Fibroblast of the aortic adventitia (primary cell): ENCODE measurements at places on chromosomes 13 and 19.

DNA sequence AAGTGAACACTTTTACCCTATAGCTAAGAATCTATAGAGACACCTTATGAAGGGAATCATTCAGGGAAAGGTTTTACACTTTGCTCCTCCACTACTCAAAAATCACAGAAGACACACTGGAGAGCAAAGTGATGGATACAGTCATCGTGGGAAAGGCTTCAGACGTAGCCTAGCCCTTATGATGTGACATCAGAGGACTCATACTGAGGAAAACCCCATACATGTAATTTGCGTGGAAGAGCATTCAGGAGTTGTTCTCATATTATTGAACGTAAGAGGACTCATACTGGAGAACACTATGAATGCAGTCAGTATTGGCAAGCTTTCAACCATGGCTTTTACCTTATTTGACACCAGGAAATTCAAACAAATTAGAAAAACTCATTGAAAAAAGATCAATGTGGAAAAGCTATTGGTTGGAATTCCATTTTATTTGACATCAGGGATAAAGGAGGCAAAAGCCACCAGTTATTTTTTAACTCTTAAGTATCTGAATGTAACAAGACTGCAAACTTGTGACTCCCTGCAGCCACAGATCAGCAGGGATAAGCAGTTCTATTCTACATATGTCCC lies 16.1 kb upstream of the ZNF274 start:
- no peak for DNase-seq

GRCh38 chr13:43411211-43411610 lies 375.6 kb downstream of the ENOX1 start:
- no peak for DNase-seq

- DNase-seq, result no peak
Observed at GRCh38 chr19:18745931-18746330, 45.2 kb downstream of the COMP start.

DNA sequence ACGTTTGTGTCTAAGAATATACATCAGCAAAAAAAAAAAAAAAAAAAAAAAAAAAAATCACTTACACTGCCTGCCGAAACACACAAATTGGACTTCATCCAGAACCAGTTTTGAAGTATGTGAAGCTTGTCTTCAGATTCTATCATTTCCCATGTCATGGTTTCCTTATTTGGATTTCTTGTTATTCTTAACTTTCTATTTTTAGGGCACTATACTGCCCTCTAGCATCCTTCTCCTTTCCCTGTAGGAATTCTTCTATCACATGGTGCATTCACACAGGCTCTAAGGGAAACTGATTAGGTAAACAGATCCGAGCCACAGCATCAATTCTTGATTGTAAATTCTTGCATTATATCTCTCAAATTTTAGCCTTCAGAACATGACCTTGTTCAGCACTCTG lies 1507.5 kb downstream of the OLFM4 start:
- no peak for DNase-seq

- no peak for DNase-seq
Observed at GRCh38 chr19:46946611-46947238, 72.9 kb upstream of the NPAS1 start.

- DNase-seq, result no peak
Observed at GRCh38 chr19:11404588-11405222, 14.4 kb downstream of the RGL3 start.

DNA sequence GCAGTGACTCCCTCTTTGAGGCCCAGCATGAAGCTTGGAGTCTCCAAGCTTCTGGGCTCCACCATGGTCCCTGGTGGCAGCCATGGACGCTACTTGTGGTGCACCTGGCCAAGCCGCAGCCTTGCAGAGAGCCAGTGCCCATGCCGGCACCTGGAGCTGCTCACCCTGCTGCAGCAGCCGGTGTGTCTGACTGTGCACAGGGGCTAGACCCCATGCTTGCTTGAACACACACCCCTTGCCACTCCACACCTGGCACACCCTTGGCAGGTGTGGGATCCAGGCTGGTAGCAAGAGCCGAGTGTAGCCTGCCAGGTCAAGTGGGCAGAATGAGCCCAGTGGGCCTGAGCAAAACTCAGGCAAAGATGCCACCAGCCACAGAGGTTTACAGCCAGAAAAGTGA lies 18.6 kb upstream of the MLLT1 start:
- DNase-seq, result no peak

DNA sequence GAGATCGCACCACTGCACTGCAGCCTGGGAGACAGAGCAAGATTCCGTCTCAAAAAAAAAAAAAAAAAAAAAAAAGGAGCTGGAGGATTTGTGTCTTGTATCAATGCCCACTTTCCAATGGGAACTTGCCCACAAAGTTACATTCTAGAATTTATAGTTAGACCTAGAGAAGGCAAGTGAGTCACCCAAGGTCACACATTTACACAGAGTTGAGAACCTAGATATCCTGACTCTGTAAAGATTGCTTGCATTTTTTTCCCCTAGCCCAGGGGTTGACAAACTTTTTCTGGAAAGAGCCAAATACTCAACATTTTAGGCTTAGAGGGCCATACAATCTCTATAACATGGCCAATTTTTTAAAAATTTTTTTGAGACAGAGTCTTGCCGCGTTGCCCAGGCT lies 7.7 kb upstream of the BRD4 start:
- DNase-seq, result no peak

DNA sequence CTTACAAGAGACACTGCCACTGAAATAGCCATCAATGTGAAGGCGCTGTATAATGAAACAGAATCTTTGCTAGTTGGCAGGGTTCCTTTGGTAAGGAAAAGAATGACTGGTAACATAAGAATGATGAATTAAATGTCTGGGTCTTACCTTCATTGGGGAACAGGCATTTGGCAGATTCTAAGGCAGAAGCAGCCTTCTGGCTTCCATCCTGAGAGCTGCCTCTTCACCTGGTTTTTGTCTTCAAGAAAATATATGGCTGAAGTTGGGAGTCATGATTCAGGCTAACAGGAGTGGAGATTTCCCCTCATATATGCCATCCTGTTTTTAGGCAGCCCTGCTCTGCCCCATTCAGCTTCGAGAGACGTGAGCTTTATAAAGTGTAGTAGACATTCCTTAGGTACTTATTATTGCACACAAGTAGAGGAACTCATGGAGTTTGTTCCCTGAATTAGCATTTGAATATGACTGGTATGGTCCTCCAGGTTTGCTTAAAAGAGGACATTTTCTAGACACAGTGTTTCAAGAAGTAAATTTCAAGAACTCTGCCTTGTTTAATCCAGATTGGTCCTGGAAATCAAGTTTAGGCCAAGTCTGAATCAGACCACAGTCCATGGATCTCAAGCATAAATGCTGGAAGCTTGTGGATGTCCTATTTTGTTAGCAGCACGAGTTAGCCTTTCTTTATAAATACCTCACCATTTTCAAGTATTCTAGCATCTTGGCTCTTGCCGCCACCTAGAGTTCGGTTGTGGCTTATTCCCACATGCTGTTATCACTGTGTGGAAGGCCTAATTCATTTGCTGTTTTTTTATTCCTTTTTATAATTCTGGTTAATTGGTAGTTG lies 56.2 kb upstream of the AKAP11 start:
- peak; percentile 52 for DNase-seq

DNA sequence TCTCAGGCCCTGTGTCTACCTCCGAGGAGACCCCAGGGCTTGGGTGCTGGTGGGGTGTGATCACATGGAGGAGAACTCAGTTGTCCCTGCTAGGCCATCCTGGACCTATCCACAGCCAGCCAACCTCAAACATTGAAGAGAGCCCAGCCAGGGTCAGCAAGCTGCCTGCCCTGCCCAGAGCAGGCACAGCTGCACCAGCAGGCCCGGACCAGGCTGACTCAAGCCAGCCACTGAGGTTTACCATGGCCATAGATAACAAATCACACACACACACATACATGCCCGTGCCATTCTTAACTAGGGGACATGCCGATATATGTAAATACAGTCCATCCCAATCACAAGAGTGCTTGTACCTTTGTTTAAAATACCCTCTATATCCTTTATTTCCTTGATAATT lies 8.1 kb downstream of the ARHGEF7 start:
- no peak for DNase-seq

GRCh38 chr13:27634231-27634630 lies 12.5 kb downstream of the POLR1D start:
- no peak for DNase-seq

GRCh38 chr13:28248080-28248479 lies 109.7 kb downstream of the PAN3 start:
- no peak for DNase-seq

- DNase-seq, result no peak
Observed at GRCh38 chr13:102771298-102772041, 2.1 kb downstream of the TEX30 start.

DNA sequence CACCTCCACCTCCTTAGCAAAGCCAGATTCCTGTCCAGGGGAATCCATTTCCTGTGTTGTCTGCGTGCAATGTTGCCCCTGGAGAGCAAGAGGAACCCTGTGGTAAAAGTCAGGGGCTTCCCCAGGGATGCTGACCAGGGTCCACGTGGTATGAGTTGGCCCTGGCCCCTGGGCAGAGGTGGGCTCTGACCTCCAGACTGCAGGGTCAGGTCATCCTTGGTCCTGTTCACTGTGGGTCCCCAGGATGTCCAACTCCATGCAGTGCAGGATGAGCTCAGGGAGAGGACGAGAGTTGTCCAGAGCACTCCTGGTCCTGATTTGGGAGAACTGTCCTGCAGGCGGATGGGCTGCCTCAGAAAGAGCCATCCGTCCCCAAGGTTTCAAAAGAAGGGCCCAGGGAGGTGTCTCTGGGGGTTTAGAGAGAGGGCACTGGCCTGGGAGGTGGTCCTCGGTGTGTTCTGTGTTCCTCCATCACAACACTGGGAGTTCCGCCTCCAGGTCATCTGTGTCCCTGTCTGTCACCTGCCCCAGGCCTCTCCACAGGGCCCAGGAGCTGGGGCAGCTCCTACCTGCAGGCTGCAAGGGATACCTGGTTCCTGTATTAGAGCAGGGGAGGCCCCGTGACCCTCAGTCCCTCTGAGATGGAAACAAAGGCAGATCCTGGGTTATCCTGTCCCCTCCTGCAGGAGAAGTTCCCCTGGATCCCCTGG lies 1.2 kb upstream of the CEACAM4 start:
- DNase-seq, result no peak

GRCh38 chr19:10338940-10339339 lies 484 bp downstream of the ICAM3 start:
- no peak for DNase-seq

- DNase-seq, result no peak
Observed at GRCh38 chr13:87925006-87925405, 253.8 kb downstream of the SLITRK5 start.

DNA sequence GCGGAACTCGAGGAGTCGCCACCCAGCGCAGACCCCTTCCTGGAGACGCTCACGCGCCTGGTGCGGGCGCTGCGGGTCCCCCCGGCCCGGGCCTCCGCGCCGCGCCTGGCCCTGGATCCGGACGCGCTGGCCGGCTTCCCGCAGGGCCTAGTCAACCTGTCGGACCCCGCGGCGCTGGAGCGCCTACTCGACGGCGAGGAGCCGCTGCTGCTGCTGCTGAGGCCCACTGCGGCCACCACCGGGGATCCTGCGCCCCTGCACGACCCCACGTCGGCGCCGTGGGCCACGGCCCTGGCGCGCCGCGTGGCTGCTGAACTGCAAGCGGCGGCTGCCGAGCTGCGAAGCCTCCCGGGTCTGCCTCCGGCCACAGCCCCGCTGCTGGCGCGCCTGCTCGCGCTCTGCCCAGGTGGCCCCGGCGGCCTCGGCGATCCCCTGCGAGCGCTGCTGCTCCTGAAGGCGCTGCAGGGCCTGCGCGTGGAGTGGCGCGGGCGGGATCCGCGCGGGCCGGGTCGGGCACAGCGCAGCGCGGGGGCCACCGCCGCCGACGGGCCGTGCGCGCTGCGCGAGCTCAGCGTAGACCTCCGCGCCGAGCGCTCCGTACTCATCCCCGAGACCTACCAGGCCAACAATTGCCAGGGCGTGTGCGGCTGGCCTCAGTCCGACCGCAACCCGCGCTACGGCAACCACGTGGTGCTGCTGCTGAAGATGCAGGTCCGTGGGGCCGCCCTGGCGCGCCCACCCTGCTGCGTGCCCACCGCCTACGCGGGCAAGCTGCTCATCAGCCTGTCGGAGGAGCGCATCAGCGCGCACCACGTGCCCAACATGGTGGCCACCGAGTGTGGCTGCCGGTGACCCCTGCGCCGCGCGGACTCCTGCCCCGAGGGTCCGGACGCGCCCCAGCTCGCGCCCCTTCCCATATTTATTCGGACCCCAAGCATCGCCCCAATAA lies 2.3 kb downstream of the AMH start:
- no peak for DNase-seq

DNA sequence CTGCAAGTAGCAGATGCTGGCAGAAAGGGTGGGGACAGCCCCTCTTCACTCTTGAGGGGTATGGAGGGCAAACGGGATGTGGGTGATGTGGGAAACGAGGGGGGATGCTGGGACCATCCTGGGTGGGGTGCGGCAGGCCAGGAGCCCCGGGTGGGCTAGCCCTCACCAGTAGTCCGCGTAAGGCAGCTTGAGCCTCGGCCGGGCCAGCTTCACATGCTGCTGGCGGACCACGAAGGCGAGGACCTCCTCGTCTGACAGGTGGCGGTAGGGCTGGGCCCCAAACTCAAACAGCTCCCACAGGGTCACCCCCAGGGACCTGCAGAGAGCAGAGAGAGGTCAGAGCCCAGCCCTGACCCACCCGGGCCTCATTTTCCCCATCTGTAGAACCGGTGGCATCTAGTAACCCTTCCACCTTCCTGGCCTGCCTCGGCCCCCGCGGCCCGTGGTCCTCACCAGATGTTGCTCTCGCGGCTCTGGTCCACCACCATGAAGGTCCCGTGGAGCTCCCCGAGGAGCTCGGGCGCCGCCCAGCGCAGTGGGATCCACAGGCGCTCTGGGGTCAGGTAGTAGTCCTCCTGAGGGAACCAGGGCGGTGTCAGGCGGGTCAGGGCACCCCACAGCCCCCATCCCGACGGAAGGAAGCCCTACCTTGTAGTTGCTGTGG lies 10.7 kb downstream of the LMTK3 start:
- DNase-seq, result no peak

DNA sequence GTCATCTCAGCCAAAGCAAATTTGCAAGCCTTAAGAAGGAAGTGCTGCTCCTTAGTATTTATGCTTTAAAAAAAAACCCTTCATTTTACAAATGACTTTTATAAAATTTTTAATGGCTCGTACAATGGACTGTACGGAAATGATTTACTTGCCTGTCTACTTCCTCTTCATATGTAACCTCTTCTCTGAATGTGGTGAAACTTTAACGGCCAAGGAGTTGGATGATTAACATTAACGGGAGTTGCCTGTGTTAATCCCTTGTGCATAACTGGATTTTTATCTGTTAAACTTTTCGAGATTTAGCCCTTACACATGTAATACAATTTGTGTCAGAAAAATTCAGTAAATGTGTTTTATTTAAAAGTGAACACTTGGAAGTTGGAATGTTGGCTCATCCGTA lies 429.4 kb downstream of the TBC1D4 start:
- no peak for DNase-seq

DNA sequence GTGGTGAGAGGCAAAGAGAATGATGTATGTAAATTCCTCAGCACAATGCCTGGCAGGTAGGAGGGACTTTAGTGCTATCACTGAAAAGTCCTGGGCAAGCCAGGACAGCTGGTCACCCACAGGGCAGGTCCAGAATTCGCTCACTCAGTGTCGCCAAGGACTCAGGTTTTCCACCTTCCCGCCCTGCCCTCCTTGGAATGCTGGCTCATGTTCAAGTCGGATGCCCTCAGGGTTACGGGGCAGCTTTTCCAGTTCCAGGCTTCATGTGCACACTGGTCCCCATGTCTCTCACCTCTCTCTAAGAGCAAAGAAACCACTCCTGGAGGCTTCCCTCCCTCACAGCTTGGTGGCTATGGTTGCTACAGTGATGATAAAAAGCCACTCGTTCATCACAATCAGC lies 24.8 kb upstream of the NAXD start:
- no peak for DNase-seq
